Prostate gland (tissue), 2 donors: ENCODE measurements at places on chromosomes 2 and 18.

DNA sequence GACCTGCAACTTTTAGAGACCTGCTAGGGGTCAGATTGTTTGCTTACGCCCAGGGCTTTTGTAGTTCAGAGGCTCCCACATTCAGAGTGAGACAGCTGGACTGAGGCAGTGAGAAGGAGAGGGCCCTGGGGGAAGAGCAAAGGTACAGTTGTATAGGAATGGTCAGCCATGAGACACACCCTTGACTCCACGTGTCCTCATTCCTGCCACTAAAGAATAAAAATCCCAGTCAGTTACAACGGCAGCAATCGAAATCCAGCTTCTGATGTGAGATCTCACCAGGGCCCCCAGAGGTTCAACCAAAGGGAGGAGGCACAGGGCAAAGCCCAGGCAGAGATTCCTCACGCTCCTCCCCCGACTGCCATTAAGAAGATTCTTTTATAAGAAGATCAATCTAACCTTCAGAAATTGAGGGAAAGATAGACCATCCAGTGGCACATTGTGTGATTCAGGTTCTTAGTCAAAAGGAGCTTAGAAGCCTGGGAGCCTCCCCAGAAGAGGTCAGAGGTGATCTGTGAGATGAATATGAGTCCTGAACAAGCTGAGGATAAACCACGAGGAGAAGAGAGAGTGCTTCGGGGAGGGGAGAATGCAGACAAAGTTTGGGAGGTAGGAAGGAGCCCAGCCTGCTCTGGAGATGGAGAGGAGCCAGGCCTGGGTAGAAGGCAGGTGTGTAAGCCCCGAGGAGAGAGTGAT lies 317.0 kb downstream of the CYP26B1 start:
- no peak for DNase-seq

GRCh38 chr2:71995067-71995665 lies 152.5 kb downstream of the CYP26B1 start:
- no peak for DNase-seq

DNA sequence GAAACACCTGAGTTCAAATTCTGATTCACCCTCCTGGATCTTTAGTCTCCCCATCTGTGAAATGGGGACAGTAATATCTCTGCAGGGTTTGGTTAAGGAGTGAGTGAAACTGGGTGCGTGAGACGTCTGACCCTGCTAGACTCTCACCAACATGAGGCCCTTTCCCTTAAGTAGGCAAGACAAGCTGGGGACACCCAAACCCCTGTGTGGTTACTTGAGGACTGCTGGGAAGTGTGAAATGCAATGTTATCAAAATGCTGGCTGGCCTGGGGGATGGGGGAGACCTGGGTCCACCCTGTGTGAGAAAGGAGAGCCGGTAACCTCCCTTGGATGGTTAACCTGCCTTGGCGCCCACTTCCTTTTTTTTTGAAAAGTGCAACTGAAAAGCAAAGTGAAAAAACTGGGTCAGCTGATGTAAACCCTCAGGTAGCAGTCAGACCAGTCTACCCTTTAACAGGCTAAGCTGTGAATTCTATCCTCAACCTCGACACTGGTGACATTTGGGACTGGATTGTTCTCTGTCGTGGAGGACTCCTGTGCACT lies 82.3 kb downstream of the INPP5D start:
- no peak for DNase-seq

GRCh38 chr2:71891719-71892422 lies 255.8 kb downstream of the CYP26B1 start:
- no peak for DNase-seq

GRCh38 chr18:66011916-66012315 lies 261.1 kb downstream of the CDH7 start:
- DNase-seq, result no peak

DNA sequence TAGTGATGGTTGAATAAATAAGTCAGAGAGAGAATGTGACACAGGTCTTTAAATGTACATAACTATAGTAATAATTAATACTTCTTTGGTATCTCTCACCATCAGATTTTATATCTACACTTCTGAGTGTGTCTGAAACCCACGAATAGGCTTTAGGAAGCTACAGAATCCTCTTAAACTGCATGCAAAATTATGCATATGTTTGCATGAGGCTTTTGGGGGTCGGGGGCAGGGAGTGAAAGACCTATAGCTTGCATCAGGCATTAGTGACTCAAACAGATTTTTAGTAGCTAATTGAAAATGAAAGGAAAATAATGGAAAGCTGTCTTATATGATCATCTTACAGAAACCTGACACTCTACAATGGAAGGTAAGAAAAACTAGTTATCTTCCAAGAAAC lies 14.9 kb downstream of the LRPPRC start:
- no peak for DNase-seq

GRCh38 chr2:224798180-224798579 lies 82.0 kb upstream of the CCDC195 start:
- DNase-seq, result no peak

GRCh38 chr2:106030287-106031268 lies 163.5 kb downstream of the UXS1 start:
- DNase-seq, result peak; percentile 67

DNA sequence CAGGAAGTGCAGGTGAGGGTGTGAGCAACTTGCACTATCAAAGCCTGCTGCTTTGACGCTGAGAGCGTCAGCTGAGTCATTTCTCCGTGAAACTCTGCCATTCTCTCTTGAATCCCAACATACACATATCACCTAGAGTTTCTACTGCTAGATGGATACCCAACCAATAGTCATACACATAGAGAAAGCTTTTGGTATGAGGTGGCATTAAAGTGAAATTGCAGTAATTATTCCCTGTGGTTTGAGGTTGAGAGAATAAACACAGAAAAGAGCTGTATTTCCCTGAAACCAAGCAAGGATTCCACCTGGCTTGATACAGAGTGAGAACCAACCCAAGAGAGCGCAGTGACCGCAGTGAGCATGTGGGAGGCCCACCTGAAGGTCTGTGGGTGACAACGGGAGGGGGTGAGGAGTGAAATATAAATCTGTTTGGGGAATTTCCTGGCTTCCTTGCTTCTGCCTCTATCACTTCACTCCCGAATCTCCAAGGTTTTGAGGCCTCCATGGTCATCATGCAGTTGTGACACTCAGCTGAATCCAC lies 28.8 kb upstream of the TMEM18 start:
- no peak for DNase-seq
